ENCODE measurements at places on chromosomes 5 and 9.

GRCh38 chr5:65821966-65822365, 100.0 kb downstream of the NLN start:
- no peak for DNase-seq

DNA sequence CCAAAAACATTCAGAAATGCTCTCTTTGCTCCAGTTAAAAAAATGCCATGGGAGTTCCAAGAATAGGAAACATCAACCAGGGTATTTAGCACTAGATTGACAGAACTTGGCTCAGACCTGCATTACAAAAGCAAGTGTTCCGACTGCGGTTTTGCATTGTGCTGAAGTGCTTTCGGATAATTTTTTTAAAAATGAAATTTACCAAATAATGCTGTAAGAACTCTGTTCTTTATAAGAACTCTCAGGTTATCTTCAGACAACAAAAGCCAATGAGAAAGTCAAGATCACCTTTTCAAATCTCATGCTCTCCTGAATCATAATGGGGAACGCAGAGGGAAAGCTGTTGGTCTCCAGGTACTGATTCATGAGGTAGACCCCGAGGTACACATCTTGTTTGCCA, 483 bp upstream of the PLPP6 start:
- no peak for DNase-seq

DNA sequence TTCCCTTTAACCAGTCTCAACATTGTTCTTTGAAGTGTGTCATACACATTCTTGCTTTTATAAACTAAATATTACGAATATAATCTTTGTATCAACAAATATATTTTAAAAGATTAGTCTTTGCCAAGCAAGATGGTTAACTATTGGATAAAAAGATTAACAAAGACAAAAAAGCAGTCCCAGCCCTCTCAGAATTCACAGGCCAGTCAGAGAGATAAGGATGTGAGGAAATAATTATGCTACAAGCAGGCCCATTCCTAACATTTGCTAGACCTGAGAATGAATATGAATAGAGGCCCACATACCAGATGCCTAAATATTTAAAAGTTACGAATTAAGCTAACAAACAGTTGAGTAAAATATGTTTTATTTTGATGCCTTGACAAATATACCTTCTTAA, 457.7 kb downstream of the CETN3 start:
- DNase-seq = no peak

- DNase-seq = no peak
These were observed 102.0 kb downstream of the GPR21 start for GRCh38 chr9:123135430-123135829.

DNA sequence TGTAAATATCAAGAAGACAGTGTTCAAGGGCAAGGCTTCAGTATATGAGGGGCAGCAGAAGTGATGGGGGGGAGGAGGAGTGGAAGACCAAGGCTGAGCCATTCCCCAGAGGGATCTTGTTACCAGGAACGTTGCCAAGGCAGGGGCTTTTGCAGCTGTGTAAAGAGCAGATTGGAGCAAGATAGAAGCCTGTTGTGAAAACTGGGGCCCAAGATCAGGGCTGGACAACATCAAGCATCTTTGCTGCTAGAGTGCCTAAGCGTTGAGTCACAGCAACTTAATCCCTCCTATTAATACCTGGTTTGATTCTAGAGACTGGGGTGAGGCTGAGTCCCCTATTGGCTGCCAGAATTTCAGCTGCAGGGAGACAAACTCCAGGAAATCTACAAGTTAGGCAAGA, 18.4 kb upstream of the ERCC6L2 start:
- DNase-seq = peak; percentile 91

- DNase-seq = no peak
These were observed 421.6 kb upstream of the SGCD start for GRCh38 chr5:155905364-155905763.

- peak; percentile 45 for DNase-seq
These were observed 16.4 kb upstream of the LPCAT1 start for GRCh38 chr5:1540166-1540565.

DNA sequence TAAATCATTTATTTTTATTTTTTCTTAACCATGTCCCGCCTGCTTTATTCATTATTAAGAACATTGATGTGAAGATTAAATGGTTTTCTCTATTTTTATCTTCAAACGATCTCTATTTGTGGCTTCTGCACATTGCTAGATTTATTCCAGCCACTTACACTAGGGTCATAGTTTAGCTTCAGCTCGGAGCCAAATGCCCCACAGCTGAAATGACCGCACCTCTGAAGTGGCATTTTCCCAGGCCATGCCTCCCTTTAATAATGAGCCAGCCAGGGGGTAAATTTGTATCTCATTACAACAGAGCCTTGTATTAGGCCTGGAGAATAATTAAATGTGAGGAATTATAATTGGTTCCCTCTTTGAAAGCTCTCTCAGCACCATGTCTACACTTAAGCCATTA, 89.4 kb downstream of the DOCK8 start:
- DNase-seq = no peak

DNA sequence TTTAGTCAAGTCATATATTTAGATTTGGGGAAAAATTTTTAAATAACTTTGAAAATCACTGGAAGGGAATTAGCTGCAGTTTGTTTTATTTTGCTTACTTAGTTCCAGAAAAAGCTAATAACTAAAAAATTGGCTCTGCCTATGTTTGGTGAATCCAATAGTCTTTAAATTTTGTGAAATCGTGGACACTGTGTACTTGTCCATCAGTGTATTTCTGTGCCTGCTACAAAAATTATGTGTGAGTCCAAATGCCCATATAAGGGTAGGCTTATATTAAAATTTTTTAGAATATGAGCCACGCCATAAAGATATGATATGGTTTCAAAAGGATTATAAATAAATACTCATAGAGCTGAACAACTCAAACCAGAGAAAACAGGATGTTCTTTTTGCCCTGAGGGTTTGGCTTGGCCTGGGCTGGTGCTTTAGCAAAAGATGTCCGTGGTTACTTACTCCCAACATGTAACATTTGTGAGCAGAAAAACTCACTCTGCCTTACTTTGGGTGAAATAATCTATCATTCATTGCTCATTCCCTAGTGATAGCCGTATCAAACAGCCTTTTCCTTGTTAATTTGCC, 133.2 kb upstream of the PRLR start:
- no peak for DNase-seq

DNA sequence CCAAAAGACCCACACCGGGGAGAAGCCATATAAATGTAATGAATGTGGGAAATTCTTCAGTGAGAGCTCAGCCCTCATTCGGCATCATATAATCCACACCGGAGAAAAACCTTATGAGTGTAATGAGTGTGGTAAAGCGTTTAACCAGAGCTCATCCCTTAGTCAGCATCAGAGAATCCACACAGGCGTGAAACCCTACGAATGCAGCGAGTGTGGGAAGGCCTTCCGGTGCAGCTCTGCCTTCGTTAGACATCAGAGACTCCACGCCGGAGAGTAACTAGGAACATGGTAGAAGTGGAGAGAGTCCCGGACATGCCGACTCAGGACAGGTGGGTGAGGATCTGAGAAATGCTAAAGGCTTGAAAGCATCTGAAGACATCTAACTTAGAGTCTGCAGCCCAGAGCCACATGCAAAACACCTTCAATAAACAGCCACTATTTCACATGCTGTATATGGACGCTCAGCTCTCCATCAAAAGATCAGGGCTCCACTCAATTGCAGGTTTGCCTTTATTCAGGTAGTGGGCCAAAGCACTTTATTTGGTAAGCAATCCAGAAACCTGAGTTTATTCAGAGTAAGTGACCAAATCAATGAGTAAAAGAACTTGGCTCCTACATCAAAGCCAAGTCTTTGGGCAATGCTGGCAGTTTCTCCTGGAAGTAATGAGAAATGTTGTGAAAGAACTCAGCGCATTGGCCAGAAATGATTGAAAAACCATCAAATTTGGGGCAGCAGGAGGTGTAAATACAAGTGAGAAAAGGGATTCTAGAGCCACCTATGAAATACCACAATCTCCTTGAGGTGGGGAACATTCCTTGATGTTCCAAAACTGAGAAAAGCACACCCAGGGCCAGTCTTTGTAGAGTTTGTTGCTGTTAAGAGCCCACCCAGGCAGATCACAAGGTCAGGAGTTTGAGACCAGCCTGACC, 6.0 kb downstream of the RPL12 start:
- no peak for DNase-seq

DNA sequence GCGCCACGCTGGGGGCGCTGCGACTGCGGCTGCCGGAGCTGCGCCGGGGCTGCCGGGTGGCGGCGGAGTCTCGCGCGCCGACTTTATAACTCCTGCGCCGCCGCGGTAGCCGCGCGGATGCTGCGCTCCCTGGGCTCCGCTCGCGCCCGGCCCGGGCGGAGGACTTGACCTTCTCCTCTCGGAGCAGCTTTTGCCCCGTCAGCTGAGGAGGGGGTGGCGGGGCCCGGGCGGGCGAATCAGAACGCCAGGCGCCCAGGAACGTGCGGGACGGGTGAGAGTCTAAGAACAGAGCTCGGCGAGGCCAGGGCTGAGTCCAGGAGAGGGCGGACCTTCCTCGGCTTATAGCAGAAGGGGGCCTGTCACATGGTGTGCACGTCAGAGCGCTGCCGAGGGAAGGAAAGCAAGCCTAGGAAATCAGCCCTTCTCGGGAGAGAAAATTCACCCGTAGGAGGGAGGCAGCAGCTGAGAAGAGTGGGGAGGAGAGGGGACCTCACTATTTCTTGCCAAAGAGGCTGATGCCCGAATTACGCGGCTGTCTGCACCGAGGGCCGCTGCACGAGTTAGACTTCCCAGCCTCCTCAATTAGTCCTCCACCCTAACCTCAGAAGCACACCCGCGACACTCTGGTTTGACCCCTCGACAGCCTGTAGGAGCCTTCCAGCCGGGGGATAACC, at the start of gene FOXD1:
FOXD1 (minus strand) TSS at position 315 of the 674 bp plus-strand sequence. CDS start 415 bp downstream, outside the sequence.
- DNase-seq = peak; percentile 97

DNA sequence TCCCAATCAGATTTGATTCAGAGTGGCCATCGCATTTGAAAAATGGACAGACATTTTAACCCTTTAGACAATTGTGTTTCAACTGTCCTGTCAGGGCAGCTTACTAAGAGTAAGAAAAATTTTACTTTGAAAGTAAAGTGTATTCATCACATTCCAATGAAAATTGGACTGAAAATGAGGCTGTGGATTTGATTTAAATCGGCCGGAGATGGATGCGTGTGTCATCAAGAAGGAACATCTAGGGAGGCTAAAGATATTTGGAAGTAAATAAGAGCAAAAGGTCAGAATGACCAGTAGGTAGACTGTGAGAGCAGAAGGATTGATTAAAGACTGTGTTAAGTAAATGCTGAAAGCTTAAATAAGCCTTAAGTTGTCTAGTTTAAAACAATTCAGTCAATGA, 1.5 kb downstream of the ZCCHC7 start:
- no peak for DNase-seq

- DNase-seq = no peak
These were observed 59.3 kb upstream of the AFAP1L1 start for GRCh38 chr5:149212198-149212951.

DNA sequence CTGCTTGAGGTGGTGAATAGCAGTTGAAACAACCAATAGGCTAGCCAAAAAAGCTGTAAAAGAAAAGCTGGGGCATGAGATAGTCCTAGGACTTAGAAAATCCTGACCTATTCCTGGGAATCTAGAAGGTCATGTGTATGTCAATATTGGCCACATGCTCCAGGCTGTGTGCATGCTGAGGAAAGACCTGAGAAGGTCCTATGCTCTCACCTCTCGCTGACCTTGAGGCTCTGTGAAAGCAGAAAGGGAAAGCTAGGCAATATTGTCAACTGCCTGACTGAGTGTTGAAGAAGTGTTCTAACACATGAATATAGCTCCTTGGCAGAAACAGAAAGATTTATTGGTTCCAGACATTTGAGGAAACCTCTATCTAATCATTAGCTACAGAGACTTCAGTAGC, 19.8 kb downstream of the TAS2R1 start:
- DNase-seq = no peak

GRCh38 chr9:1303932-1304331, 253.8 kb downstream of the DMRT2 start:
- no peak for DNase-seq

DNA sequence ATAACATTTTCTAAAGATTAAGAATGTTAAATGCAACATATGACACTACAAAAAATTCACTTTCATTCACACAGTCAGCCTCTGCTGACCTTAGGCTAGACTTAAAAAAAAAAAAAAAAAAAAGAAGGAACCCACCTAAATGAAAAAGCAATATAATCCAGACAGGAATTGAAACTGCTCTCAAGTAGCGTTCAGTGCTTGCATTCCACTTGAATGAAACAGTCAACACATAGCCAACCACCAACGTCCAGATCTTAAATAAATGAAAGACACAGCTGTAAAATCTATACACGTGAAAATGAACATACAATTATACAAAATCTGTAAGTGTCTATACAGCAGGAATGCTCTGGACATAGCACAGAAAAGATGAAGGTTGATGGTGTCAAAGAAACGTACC, 11.4 kb downstream of the TMEM245 start:
- no peak for DNase-seq

- DNase-seq = no peak
These were observed 526.0 kb upstream of the TRPC7 start for GRCh38 chr5:136891175-136891972.

DNA sequence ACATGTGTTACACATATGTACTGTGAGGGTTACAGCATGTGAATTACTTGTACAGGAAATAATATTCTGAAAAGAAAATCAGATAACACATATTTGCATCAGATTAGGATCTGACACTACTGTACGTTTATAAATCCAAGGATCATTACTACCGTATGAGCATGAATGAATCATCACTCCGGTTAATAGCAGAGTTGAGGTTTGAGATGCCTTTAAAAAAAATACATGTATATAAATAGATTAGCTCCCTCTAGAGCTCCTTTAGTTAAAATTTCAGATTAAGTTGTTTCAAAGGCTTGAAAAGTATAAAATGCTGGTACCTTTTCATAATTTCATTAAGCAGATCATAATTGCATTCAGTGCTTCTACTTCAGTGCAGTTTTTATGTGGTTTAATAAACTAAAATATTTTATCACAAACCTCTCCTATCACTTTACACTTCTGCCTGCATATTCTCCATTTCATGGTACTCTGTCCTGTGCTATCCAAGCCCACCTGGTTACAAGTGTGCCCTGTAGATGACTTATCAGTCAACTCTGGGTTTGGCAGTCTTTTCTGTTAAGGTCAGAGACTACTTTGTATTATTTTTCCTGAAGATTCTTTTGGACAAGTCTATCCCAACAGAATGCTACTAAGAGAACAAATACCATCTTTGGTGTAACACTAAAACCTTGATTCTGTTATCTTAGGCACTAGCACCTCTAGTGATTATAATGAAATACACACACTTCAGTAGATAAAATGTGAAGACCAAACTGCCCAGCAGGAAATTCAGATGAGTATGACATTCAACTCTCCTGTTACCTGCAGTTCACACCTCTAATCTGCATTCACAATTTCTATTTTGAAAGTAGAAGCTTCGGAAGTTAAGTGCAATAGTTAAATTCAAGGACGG, 48.0 kb upstream of the POU5F2 start:
- no peak for DNase-seq

GRCh38 chr9:114317665-114318357, 5.1 kb upstream of the ORM1 start:
- peak; percentile 3 for DNase-seq

DNA sequence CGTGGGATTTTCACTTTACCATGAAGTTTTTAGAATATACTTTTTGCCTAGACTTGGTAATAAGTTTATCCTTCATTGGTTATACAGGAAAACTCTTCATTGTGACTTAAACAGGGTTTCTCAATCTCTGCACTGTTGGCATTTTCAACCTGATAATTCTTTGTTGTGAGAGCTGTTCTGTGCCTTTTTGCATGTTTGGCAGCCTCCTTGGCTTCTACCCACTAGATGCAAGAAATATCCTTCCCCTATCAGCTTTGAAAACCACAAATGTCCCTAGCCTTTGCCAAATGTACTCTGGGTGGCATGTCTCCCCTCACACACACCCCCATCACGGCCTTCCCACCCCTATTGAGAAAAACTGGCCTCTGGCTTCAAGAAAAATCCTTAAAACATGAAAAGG, 180.9 kb downstream of the ESM1 start:
- no peak for DNase-seq

- no peak for DNase-seq
These were observed 80.3 kb upstream of the EQTN start for GRCh38 chr9:27377147-27377807.

Data from RWPE2 (cell line).